CD4-positive, alpha-beta T cell treated with Interleukin-17A for 1 hour (primary cell): ENCODE measurements at places on chromosomes 2 and 18.

- no peak for DNase-seq
Measured at GRCh38 chr2:99659874-99660273, 170.1 kb upstream of the REV1 start.

- DNase-seq = no peak
Measured at GRCh38 chr2:20348542-20348941, 2.1 kb downstream of the PUM2 start.

GRCh38 chr2:113248997-113249770 is 29.5 kb downstream of the PAX8 start:
- DNase-seq = peak; percentile 82

DNA sequence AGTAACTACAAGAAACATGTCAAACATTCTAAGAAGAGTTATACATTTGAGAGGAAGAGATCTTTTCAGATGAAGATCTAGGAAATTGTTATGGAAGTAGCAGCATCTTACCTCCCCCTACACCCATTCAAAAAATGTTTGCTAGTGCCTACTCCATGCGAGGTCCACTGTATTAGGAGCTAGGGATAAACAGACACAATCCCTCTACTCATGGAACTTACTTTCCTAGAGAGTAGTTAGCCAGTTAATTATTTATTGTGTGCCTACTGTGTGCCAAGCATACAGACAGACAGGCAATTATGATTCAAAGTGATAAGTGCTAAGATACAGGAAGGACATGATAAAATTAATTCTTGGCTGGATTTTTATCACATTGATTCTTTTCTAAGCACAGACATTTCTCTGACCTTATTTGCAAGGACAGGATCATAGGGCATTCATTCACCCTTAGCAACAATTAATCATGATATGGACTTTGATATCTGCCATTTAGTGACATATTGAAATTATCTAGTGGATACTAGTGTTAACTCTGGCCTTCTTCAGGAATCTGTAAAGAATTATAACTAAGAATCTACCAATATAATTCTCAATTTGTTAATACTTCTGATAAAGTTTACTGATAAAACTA is 19.6 kb upstream of the TDRD15 start:
- no peak for DNase-seq

DNA sequence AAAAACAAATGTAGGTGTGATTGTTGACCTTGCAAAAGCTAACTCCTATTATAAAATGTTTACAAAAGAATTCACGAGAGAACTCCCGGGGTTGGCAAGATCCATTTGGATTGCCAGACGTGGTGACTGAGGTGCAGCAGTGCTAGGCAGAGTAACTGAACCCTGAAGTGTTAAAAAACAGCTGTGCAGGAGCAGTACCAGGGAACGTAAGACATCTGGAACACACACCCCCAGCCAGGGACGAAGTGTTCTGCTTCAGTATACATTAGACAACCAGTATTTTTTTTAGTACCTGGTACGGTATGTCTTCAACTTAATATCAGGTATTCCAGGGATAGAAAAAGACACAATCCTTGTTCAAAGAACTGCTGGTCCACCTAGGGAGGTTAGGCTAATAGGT is 272.1 kb upstream of the EPAS1 start:
- DNase-seq = no peak

DNA sequence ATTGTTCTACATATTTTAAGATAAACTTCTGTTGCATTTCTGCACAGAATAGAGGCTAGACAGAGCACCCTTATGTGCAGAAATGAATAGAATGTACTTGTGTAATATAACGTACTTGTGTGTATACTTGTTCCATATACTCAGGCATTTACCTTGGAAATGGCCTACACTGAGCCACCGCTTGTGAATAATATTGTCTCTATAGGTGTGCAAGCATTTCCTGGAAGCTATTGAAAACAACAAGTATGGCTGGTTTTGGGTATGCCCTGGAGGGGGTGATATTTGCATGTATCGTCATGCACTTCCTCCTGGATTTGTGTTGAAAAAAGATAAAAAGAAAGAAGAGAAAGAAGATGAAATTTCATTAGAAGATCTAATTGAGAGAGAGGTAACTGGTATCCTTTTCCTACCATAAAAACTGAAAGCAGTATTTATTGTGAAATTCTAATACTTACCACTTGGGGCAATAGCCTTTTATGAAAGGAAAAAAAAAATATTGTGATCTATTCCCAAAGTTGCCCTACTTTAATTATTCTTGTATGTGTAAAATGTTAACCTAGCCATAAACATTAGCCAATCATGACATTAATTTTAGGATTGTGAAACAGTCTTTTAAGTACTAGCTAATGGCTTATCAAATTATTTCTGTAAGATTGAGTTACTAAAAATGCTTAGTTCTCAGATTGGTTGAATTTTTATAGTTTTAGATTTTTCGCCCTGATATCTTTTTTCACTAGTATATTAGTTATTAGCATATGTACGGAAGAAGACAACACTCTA is 18.0 kb downstream of the ZC3H15 start:
- DNase-seq = peak; percentile 36

DNA sequence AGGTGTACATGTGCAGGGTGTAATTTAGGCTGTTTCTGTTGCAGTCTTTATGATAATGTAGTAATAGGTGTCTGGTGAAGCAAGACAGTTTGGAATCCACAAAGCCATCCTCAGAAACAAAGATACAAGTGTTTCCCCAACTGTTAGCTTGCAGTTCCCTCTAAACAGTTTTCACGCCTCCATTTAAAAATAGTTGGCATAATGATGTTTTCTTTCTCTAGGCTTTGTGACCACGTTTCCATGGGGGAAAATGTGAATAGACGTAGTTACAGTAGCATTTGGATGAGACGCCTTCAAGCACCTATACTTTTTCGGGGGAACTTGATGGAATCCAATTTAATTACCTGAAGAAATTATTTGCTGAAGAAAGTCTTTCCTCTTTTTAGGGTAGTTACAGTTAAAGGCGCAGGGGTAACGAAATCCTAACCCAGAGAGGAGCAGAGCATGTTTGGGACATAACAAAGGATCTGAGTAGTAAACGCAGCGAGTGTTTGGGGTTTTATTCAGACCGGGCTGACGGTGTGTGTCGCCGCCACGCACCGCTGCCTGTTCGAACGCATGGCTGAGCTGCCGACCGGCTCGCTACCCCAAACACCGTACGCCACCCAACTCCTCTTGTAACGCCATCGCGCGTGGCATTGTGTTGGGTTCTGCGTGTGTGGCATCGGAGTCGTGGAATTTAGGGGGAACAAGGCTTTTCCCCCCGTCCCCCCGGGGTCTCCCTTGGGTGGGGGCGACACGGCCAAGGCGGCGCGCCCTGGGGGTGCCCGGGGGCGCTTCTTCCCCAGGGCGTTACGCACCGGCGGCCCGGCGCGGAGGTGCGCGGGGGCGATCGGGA is 681 bp upstream of the NRP2 start:
- no peak for DNase-seq

DNA sequence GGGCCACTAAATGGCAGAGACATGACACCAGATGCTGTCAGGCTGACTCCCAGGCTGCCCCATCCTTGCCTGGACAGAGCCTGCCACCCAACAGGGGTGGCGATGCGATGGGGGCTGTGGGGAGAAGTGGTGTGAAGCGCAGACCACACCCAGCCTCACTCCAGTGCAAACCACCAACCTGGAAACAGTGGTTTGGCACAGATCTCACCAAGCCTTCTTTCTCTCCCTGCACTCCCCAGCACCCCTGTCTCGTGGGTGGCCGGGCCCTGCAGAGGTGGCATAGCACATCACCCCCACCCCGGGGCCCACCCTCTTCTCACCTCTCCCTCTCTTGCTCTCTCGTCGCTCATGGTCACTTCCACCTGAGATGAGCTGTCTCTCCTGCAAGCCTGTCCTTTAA is 32.6 kb downstream of the CIB4 start:
- no peak for DNase-seq

DNA sequence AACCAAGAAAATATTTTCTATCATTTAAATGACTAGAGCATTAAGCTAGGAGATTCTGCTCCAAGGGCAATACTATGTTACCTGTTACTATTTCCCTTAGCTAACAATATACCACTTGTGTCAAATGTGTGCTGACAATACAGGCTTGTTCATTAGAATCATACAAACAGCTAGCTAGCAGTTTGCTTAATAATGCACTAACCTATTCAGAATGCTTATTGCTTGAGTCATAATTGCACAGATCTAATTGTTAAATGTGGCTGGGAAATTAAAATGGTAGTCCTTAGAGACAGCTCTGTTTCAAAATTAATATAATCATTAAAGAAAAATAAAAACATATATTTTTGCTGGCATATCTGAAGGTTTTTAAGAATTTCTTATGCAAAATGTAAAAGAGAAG is 344.2 kb downstream of the ERBB4 start:
- no peak for DNase-seq

GRCh38 chr2:148645539-148646230 is 1.1 kb downstream of the EPC2 start:
- peak; percentile 92 for DNase-seq

DNA sequence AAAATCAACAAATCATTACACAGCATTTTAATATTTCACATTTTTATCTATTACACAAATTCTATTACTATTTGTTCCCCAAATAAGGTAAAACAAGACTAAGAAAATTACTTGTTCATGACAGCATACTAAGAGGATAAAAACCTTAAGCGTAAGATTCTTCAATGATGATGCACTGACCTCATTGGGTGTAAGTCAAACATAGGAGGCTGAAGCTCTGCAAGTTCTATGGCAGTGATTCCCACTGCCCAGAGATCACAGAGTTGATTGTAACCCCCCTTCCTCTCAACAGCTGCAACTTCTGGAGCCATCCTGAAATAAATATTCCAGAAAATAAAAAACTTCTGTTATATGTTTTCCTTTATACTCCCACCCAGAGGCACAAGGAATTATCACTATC is 82.2 kb upstream of the CDKL4 start:
- DNase-seq = no peak

GRCh38 chr2:159497847-159498246 is 118.5 kb downstream of the BAZ2B start:
- DNase-seq = no peak

GRCh38 chr2:109148117-109148746 is 19.2 kb downstream of the SH3RF3 start:
- DNase-seq = no peak

- no peak for DNase-seq
Measured at GRCh38 chr18:57121542-57122112, 25.3 kb upstream of the BOD1L2 start.

GRCh38 chr2:233818639-233819621 is 35.4 kb downstream of the HJURP start:
- no peak for DNase-seq

GRCh38 chr2:37365669-37366068 is 21.2 kb downstream of the QPCT start:
- no peak for DNase-seq

DNA sequence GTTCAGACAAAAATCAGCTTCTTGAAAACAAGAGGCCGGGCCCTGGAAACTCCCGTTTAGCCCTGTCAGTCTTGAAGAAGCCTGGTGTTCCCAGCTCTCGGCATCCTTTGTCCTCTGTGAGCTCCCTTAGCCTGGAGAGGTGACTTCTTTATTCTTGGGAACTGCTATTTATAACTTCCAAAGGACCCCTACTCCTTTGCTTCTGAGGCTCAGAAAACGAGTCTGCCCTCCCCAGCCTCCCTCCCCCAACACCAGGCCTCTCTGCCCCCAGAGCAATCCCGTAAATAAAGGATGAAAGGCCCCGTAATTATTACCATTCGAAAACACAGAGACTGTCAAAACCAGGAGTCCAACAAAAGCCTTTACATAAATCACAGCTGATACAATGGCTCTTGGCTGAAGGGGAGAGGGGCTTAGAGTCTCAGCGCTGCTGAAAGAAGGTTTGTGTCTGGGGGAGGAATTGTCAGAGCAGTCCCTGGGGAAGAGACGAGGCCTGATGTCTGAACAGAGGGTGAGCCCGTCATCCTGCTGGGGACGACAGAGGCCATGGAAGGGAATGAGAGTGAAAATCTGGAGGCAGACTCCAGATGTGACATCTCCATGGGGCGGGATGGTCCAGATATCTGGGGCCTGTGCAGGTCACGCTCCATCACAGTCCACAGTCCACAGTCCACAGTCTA is 283.0 kb downstream of the MYCN start:
- no peak for DNase-seq

- no peak for DNase-seq
Measured at GRCh38 chr18:60936101-60936500, 397.1 kb upstream of the CDH20 start.

DNA sequence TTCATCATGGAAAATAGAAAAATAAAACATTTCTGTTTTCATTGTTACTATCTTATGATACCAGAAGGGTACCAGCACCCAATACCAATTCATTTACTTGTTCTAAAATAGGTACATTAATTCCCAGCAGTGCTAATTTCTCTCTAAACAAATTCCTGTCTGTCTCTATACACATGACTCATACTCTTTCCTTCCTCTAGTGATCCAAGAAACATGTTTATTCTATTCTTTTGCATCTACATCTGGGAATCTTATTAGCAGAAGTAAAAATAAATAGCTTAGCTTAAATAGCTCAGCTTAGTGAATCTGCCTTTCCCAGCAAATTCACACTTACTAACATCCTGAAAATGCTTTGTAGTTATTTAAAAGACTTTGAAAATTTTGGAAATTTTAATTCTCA is 84.5 kb upstream of the MAPRE2 start:
- no peak for DNase-seq

GRCh38 chr2:85914922-85915321 is 26.1 kb upstream of the ST3GAL5 start:
- no peak for DNase-seq

GRCh38 chr2:73414696-73415095 is 29.1 kb downstream of the ALMS1 start:
- DNase-seq = no peak

DNA sequence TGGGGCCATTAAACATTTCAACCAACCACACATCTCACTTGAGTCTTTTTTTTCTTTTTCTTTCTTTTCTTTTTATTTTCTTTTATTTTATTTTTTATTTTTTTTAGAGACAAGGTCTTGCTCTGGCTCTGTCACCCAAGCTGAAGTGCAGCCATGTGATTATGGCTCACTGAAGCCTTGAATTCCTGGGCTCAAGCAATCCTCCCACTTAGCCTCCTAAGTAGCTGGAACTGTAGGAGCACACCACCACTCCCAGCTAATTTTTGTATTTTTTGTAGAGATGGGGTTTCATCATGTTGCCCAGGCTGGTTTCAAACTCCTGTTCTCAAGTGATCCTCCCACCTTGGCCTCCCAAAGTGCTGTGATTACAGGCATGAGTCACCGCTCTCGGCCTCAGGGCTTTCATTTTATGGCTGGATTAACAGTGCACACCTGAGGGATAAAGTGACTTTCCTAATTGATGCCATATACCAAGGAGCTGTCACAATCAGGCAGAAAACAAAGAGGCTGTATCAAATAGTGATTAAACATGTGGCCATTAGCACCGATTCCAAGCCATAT is 21.5 kb downstream of the KIAA2012 start:
- no peak for DNase-seq

GRCh38 chr2:64807417-64807816 is 153.7 kb upstream of the SERTAD2 start:
- no peak for DNase-seq

DNA sequence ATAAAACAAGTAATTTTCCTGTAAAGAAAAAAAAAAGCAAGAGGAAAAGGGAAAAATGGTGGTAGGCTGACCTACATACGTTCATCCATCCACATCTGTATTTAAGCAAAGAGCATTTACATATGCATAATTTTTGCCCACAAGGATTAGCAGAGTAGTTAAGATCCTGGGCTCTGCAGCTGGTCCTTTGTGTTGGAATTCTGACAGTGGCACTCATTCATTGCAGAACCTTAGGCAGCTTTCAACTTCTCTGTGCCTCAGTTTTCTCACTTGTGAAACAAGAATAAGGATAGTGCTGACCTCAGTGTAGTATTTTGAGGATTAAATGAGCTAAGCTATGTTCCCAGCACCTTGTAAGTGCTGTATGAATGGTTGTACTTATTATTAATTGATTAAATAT is 211.3 kb downstream of the ARL4C start:
- no peak for DNase-seq

- DNase-seq = no peak
Measured at GRCh38 chr2:8435608-8436007, 246.2 kb upstream of the ID2 start.
